Thoracic aorta (tissue), 2 donors: ENCODE measurements at places on chromosomes 7 and 10. TPM values are rescaled to one million over a fixed set of nuclear protein-coding genes. Genes with fewer than 3 reads are reported as not detected.

Gene FASTK
- total RNA-seq = 110 TPM

Gene HOXA9
- total RNA-seq = not detected

Gene NCF1
- 3.3 TPM for total RNA-seq

Gene SLC29A4
- total RNA-seq = 0.14 TPM

Gene AKR1C8
- not detected for total RNA-seq

Gene CCL24
- total RNA-seq = not detected

Gene CACNB2
- total RNA-seq = 56.7 TPM

Gene CCAR1
- total RNA-seq = 48.6 TPM

Gene GIMAP4
- total RNA-seq = 29.3 TPM

Gene IL15RA
- 44.1 TPM for total RNA-seq

Gene CCDC6
- 69.3 TPM for total RNA-seq

Gene CLCN1
- total RNA-seq = not detected

Gene GIMAP5
- 35.9 TPM for total RNA-seq

Gene SYT15
- 7.1 TPM for total RNA-seq

Gene DEPP1
- 661 TPM for total RNA-seq

Gene PTPN20
- total RNA-seq = 6.6 TPM

Gene BMPER
- total RNA-seq = 2.3 TPM

Gene AKR1D1
- total RNA-seq = not detected

Gene DLX5
- total RNA-seq = not detected

Gene CABCOCO1
- total RNA-seq = 1.1 TPM

Gene INA
- total RNA-seq = not detected

Gene GBX1
- total RNA-seq = not detected

Gene PRSS37
- not detected for total RNA-seq

Gene GPC2
- 5.0 TPM for total RNA-seq

Gene TPK1
- 21.2 TPM for total RNA-seq

Gene PANK1
- total RNA-seq = 5.5 TPM

Gene MMP21
- total RNA-seq = not detected

Gene SLC25A13
- total RNA-seq = 24.2 TPM
